ENCODE measurements at places on chromosomes 12 and 14.

DNA sequence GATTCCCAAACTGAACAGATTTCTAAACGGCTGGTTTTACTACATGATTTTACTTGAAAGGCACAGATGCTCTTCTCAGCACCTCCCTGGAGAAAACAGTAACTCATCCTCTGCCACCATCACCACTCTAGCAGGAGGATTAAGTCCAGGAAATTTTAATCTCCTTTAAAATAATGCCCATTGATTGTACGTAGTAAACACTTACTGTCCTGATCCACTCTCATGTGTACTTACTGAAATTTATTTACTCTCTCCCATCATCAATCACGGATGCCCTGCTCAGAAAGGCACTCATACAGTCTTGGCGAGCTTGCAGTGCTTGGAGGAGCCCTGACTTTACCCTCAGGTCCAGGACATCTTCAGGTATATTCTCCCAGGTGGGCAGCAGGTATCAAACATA, 239.8 kb upstream of the EGLN3 start:
- no peak for DNase-seq

DNA sequence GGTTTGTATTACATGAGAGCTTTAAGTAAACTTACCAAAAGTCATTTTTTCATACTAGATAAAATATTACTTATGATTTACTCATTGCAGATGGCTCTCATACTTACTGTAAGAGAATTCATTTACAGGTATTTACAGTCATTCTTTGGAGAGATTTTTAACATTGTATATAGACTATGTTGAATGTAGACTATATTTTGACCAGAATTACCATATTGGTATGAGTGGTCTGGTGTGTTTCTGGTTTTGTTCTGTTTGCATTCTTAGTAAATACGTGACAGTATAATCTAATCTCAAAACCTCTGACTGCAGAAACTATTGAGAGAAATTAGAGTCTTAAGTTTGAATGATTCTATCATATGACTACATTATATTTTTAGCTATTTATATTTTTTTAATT, 91.1 kb downstream of the USP15 start:
- DNase-seq: no peak

GRCh38 chr14:77603654-77604255, 12.7 kb downstream of the SPTLC2 start:
- no peak for DNase-seq

DNA sequence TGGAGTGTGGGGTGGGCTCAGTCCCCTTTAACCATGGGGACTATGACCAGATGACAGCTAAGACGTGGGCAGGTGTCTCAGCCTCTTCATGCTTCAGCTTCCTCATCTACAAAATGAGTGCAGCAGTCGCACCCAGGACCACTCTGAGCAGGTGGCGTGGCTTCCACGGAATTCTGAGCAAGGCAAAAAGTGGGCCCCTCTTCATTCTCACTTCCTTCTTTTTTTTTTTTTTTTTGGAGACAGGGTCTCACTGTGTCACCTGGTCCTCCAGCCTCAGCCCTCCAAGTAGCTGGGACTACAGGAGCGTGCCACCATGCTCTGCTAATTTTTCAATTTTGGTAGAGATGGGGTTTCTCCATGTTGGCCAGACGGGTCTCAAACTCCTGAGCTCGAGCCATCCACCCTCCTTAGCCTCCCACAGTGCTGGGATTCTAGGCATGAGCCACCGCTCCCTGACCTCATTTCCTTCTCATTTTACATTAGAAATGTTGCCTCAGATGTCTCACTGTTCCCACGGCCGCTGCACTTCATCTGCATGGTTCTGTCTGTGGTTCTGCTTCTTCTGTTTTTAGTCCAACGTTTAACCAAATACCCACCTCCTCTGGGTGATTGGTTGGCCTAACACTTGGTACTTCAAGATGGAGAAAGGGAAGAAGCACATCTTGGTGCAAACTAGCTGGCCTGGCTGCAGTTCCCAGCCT, 41.3 kb upstream of the BCL7A start:
- no peak for DNase-seq

- DNase-seq: no peak
Observed at GRCh38 chr14:105526776-105527380, 495 bp downstream of the TMEM121 start.

DNA sequence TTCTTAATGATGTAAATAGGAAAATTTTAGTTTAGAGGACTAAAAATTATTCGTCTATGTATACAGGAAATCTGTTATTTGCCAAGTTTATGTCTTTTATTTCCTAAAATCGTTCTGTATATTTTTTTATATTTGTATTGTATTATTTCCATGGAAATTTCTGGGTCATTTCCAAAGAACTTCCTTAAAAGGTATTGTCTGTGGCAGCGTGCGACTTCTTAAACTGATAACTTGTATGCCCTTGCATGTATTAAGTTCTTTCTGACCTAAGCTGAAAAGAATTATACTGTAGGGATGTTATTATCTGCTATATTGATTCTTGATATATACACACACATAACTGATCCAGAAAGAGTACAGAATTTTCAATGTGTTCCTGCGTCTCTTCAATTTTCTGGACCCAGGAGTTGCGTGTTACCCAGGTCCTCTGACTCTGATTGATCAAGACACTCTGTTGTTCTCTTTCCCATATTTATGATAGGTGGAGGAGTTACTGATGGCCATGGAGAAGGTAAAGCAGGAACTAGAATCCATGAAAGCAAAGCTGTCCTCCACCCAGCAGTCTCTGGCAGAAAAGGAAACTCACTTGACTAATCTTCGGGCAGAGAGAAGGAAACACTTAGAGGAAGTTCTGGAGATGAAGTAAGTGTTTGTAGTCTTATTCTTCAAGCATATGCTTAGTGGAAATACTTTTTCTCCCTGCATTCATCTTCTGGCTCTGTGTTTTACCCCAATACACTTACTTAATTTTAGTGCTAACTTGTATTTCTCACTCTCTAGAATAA, 298.5 kb downstream of the ERC1 start:
- no peak for DNase-seq

DNA sequence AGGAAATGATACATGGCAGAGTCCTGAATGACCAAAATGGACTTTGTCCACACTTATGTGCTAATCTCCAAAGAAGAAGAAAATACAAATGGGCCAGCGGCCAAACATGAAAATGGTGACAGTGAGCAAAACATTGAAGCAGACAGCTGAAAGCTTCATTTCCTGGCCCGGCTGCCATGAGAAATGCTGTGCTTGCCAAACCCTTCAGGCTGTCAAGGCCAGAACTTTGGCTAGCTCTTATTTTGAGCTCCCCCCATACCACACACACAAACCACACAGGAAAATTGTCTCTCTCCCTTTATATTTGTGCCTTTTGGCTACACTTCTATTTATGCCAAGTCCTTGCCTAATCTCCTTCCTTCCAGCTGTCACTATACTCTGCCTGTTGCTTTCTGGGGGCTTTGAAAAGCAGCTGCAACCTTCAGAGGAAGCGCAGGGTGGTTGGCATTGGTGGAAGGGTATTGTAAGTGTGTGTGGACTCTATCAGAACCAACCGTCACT, 323.8 kb downstream of the RAD51B start:
- no peak for DNase-seq

- peak; percentile 86 for DNase-seq
Observed at GRCh38 chr14:20683891-20684661, at the start of gene RNASE4. RNASE4 (plus strand) TSS chr14:20684560; CDS start chr14:20699372, 14,812 bp downstream.

GRCh38 chr14:55303691-55304145, 32.5 kb downstream of the FBXO34 start:
- no peak for DNase-seq

DNA sequence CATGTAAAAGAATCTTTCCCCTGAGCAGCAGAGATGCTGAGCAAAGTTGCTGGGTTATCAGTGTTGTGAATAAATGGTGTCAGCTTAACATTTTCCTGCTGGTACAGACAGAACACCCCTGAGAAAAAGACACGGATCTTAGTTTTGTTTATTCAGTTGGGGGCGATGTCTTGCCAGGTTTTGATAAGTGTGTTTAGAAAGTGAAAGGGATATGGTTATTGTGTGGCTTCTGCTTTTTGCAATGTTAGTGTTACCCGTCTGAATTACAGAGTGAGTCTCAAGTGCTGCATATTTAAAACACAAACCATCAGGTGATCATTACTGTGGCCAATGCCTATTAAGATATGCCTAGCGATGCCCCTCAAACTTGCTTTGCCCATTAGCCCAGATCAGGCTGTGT, 864.6 kb upstream of the SEL1L start:
- DNase-seq: no peak

GRCh38 chr12:7868391-7868790, 4.3 kb downstream of the SLC2A14 start:
- DNase-seq: no peak

GRCh38 chr12:120680165-120680738, 6.7 kb upstream of the MLEC start:
- DNase-seq: no peak

- no peak for DNase-seq
Observed at GRCh38 chr14:105549481-105549880, 23.1 kb downstream of the TMEM121 start.

GRCh38 chr14:73287071-73287470, 49.8 kb downstream of the PAPLN start:
- no peak for DNase-seq

DNA sequence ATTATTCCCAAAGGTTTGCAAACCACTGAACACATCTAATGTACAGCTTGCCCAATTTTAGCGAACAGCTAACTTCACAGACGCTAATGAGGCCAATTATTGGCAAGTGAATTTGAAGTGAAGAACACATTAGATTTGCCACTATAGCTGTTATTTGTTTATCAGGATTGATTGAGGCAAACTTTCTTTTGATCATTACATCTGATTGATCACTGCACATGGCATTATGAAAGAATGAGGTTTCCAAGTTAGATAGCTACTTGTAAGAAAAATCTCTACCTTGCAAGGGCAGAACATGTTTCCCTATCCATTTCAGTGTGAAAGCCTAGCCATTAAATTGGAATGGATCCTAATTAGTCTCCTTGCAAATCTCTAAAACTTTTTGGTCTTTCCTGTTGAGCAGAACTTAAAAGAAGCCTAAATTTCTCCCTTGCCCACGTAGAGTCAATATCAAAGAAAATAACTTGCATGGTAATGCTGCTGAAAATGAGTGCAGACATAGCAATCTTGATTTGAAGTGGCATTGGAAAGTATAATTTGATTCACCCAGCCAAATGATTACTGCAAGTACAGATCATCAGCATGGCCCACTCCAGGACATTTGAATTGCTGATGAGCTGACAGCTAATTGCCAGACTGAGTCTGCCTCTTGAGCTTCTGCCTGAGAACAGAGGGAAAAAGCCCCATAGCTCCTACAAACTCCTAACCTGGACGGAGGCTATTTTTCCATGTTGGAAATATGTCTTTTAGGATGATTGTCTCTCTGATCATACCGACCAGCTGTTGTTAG, 98.6 kb downstream of the TPH2 start:
- no peak for DNase-seq

Data from cerebellar cortex (tissue), 1 donor.